Urinary bladder (tissue), 4 donors: ENCODE measurements at places on chromosomes 7 and 10. TPM values are rescaled to one million over a fixed set of nuclear protein-coding genes. Genes with fewer than 3 reads are reported as not detected.

DNA sequence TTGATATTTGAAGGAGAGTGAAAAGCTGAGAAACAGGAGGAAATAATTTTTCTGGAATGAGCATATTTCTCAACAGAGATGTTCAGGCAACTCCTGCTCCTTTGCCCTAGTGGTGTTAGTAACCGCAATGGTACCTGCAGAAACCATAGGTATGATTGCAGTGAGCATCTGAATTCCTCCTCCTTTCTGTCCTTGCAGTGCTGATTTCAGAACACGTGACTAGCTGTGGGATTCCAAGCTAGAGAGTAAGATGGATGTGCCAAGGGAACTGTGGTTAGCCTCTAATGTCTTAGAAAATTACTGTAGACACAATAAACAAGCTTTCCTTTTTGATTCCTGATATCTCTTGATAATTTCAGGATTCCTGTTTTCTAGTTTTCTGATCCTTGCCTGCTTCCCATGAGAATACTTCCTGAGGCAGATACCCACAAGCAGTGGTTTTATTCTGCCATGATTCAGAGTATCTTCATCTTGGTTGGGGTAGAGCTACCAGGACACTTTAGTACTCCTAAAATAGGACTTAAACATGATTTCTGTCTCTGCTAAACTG lies 27.5 kb downstream of the LRGUK start:
- DNase-seq: no peak

DNA sequence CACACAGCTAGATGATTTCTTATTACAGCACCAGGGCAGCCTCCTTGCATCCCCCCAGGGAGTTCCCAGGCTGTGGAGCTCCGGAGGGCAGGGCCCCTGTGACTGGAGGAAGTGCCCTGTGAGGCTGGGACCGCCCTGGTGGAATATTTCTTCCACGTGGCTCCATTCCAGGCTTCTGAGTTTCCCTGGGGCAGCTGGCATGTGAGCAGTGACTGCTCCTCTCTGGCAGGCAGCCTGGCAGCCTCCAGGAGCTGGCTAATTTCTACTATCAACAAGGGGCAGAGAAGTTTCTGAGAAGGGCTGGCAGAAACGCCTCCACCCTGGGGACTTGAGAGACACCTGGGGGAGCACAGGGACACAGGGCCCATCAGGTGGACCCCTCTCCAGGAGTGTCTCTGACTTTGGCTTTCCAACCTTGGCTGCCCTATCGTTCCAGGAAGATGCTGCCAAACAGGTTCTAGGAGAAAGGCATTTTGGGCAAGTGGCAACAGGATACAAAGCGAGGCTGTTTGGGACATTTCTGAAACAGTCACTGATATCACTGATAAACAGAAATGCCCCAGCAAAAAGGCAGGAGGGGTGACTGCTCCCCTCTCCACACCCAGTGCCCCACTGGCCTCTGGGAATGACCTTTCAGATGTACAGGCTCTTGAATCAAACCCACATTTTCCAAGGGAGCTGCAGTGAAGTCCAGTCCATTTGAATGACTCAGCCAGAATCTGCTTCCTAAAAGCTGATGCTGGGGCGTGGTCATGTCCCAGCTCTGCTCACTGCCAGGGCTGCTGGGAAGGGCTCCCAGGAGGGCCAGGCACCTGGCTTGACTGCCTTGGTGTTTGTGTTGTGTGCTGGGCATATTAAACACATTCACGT lies 16.1 kb downstream of the MYOF start:
- peak; percentile 89 for DNase-seq

GRCh38 chr10:17335065-17335464 lies 107.0 kb downstream of the VIM start:
- DNase-seq: no peak

DNA sequence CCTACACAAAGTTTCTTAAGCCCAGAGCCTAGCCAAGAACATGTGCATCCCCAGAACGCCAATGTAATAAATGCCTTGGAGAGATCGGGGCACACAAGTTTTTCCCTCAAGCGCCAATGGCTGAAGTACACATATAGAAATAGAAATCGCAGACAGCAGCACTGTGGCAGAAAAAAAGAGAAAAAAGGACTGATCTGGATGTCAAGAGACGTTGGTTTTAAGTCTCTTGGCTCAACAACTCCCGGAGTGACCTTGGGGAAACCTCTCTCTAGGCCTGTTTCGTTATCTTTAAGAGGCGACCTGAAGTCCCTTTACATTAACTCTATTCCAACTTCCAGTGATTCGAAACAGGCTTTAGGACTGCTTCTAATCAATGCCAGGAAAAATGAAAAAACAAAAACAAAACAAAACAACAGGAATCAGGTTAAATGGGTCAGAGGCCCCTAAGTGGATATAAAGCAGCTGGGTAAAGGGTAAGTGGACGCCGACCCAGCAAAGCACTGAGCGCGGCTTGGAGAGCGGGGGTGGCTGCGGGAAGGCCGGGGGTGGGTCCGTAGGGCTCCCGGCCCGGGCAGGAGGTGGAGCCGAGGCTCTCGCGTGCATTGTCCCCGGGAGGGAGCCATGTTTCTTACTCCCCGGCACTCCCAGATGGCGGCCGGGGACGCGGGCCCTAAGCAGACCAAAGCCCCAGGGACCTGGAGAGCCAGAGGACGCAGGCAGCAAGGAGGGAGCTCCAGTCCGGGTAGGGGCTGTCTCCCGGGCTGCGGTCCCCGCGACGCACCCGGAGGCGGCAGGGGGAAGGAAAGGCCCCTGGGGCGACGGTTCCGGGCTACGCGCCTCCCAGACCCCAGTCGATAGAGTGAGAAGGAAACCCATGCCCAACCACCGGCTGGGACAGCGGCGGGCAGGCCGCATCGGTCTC lies 757 bp downstream of the EIF3A start:
- no peak for DNase-seq

GRCh38 chr7:156635529-156636385 lies 4.8 kb upstream of the RNF32 start:
- DNase-seq: no peak

GRCh38 chr10:17578603-17579002 lies 38.6 kb downstream of the HACD1 start:
- DNase-seq: no peak

- no peak for DNase-seq
Measured at GRCh38 chr10:116007256-116007891, 265.6 kb downstream of the GFRA1 start.

DNA sequence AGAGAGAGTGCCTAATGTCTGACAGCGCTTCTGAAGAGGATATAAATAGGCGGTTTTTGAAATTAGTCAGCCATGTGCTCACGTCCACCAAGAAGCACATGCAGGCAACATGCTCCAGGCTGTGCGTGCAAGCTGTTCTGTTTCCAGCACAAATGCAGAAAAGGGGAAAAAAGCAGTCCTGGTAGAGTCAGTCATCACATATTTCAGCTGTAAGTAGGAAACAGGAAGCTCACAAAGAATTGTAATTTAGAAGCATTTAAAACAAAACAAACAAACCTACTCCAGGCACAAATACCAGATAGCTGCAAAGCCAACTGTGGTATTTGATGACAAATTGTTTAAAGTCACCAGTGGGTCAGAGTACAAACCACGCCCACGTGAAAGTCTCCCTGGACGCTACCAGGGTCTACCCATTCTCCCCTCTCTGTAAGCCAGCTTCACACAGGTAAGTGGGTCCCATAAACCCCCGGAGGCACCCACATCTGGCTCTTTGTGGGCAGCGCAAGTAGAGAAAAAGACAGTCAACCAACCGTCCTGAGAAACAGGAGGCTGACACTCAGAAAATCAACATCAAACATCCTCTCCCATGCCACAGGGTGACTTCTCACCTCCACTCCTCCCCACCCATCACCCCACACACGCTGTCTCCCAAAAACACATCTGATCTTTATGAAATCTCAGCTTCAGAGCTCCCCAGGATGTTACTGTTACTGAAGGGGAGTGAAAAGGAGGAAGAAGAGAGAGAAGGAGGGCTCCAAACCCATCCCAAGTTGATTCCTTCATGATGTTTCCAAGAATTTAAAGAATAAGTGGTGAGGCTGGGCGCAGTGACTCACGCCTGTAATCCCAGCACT lies 186.4 kb downstream of the FAM107B start:
- no peak for DNase-seq

GRCh38 chr7:2968616-2969397 lies 74.9 kb downstream of the CARD11 start:
- no peak for DNase-seq

DNA sequence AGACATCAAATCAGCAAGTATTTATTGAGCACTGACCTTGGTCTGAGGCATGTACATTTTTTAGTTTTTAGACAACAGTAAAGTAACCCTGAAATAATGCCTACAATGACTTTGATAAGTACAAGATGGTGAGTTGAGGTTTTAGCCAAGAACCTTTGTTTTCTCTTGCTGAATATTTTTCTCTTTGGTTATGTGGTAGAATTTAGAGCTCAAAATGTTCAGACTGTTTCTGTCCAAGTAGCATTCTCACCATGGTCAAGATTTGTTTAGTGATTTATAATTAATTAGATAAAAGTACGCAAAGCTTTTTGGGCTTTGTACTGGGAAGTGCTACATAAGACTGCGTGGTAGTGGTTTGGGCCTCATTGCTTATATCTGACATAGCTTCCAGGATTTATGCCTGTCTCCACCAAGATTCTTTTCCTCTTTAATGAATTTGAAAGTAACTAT lies 102.4 kb downstream of the KAT6B start:
- no peak for DNase-seq

Gene CRCP
- total RNA-seq: 33.2 TPM

Gene RSU1
- 79.9 TPM for total RNA-seq

DNA sequence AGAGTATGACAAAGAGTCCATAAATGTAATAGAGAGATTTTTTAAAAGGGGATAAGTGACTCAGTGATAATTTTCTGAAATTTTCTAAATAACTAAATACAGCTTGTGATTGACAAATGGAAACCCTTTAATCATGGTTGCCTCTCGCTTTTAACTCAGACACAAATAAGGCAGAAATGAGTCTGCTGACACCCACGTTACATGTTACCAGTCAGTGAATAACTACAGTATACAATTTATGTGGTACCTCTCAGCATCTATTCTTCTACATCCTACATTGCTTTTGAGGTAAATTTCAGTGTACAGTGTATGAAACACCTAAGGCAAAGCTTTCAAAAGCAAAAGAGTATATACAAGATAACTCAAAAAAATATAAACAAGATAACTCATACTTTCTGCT lies 4.2 kb downstream of the NSUN6 start:
- DNase-seq: no peak

Gene STYXL1
- 20.5 TPM for total RNA-seq

DNA sequence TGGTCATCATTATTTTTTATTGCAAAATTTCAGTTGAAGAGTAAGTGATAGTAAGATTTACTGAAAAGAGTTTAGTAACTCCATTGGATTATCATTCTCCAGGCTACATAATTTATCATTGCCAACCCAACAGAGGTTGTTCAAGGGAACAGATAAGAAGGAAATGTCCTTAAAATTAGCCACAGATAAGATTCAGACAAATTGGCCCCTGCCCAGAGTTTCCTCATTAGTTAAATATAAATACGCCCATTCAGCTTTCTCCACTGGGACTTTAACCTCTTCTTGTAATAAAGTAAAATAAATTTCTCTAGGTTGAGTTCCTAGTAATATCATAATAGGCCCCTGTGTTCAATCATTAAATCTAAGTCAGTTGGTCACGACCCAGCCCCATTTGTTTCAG lies 27.7 kb upstream of the PHYHIPL start:
- no peak for DNase-seq

DNA sequence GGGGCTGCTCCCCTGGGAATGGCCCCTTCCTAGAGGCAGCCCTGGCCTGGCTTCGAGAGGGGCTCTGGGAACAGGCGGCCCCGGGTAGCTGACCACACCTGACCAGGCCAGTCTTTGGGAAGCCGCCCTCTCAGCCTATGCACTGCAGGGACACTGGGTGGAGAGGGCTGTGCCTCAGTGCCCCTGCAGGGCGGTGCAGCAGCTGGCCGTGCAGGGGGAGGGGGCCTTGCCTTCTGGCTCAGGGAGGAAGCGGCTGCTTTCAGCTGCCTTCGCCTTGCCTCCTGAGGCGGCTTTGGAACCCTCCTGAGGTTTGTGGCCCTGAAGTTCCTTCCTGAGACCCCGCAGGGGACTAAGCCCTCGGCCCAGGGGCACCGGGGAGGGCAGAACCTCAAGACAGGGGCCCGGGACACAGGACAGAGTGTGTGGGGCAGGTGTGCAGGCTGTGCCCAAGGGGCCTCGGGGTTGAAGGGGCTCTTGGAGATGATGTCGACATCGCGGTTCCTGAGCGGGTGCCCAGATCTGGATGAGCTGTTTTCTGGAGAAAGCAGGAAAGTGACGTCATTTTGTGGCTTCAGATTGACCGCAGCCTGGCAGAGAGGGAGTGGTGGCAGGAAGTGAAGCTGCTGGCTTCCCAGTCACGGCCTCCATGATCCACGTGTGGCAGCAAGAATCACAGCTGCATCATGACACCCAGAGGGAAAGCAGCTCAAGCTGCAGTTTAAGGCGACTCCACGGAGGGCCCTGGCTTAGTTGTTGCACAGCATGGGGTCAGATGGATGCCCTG lies 17.7 kb downstream of the ADAM8 start:
- no peak for DNase-seq

- no peak for DNase-seq
Measured at GRCh38 chr7:130281260-130281659, 11.7 kb upstream of the CPA4 start.

- DNase-seq: no peak
Measured at GRCh38 chr10:88946965-88947590, 5.5 kb downstream of the ACTA2 start.

DNA sequence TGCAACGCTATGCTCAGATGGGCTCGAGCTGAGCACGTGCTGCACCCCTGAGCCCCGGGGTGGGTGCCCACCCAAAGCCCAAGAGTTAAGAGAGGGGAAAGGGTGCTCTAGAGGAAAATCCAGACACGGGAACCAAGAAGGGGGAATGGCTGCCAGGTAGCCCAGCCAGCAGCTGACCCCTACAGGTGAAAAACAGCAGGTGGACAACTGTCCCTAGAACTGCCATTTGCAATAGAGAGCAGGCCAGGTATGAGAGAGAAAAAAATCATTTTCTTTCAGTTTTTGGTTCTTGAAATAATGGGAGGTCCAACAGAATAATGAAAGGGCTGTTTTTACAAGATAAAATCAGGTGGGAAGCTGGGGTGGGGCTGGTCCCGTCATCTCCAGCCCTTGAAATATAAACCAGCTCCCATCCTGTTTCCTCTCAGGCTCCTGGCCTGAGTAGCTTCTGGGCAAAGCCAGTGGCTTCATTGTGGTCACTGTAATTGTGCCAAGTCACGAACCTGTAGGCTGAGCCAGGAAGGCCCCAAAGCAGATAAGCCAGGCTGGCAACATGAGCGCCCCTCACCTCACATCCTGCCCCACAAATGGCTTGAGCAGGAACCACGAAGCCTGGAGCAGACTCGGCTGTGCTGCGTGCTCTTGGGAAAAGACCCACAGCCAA lies 257.8 kb downstream of the SNX10 start:
- no peak for DNase-seq

DNA sequence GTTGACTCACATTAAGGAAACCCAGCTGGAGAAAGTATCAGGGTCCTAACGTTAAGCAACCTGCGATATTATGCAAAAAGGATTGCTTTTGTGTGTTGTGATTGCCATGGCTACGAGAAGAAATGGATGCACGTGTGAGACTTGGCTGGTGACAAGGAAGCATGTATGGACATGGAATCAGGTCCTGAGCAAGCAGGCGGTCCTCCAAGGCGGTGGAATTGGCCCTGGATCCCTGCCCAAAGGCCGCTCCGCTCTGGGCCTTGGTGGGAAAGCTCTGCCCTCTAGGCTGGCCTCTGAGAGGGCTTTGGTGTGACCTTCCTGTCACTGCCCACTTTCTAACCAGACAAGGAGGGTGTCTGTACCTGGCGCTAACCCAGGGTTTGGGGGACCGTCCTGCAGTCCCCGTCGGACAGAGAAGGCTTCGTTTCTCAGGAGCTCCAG lies 192.1 kb downstream of the EBF3 start:
- DNase-seq: no peak

- DNase-seq: no peak
Measured at GRCh38 chr7:100675581-100676350, 2.2 kb downstream of the GNB2 start.

Gene SLC16A12
- total RNA-seq: 4.2 TPM
